ENCODE measurements at places on chromosomes 3 and 15.

GRCh38 chr3:52233108-52233591 is 5.8 kb downstream of the TWF2 start:
- no peak for DNase-seq

DNA sequence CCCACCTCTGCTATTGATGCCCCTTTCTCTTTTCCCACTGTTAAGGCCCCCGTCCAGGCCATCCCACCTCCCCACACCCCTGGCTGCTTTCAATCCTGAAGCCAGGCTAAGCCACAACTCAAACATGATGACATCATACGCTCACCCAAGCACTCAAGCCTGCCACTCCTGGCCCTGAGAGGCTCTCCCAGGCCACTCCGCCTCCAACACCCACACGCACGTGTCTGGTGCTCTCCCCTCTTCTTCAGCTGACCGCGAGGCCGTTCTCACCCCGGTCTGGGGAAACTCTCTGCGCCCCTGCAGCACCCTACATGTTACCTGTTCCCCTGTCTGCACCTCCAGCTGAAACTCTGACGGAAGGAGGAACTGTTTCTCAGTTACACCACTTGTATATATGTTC is 6.2 kb downstream of the ZXDC start:
- DNase-seq: no peak

- DNase-seq: no peak
Measured at GRCh38 chr3:101858464-101859030, 9.2 kb downstream of the NFKBIZ start.

DNA sequence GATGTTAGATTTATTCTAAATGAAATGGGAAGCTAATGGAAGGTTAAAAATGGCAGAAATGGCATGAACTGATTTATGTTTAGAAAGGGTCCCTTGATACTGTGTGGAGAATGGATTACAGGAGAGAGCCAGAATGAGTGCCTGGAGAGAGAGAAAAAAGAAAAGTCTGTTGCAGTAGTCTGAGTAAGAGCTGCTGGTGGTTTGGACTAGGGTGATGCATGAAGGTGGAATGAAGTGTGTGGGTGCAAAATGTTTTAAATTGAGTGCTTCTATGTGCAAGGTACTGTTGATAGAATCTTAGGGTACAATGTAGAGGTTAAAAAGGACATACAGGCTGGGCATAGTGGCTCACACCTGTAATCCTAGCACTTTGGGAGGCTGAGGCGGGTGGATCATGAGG is 11.4 kb upstream of the MGA start:
- DNase-seq: no peak

DNA sequence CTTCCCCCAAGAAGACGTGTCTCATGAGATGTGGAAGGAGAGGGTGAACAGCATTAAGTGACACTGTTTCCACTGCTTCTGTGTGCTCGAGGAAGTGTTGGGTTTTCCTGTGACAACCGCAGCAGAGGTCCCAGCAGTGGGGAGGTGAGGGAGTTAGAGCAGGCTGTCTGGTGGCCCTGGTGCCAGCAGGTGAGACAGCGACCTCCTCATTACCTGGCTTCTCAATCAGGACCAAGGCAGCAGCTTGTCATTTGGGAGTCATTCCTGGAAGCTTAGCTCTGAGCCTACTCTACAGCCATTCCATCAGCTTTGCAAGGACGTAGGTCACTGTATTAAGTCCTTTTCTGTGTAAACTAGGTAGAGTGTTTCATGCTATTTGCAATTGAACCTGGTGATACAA is 63.3 kb upstream of the RGMA start:
- no peak for DNase-seq

GRCh38 chr3:139694542-139694941 is 16.8 kb upstream of the NMNAT3 start:
- DNase-seq: no peak

GRCh38 chr3:139354661-139355060 is 10.8 kb downstream of the MRPS22 start:
- DNase-seq: no peak

DNA sequence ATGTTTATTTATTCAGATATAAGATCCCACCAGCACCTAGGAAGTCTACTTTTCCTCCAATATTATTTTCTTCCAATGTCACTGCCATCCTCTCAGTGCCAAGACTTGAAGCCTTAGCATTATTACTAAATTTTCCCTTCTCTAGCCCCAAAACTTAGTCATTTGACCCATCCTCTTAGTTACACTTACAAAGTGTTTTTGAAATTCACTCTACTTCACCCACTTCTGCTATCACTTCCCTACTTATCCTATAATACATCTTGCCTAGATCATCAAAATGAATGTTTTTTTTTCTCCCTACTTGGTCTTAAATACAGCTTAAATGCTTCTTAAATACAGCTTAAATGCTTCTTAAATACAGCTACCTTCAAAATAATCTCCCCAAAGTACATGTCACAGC is 376.6 kb downstream of the RSL24D1 start:
- no peak for DNase-seq

GRCh38 chr3:35832140-35832571 is 192.8 kb downstream of the ARPP21 start:
- no peak for DNase-seq

GRCh38 chr3:129473067-129473768 is 33.2 kb downstream of the IFT122 start:
- no peak for DNase-seq

GRCh38 chr3:31636694-31637442 is 104.1 kb downstream of the STT3B start:
- DNase-seq: no peak

GRCh38 chr3:165713479-165713878 is 123.7 kb downstream of the BCHE start:
- DNase-seq: no peak

GRCh38 chr3:141523615-141524375 is 37.0 kb downstream of the RASA2 start:
- no peak for DNase-seq

GRCh38 chr3:50357481-50357880 is 1.8 kb downstream of the TMEM115 start:
- no peak for DNase-seq

DNA sequence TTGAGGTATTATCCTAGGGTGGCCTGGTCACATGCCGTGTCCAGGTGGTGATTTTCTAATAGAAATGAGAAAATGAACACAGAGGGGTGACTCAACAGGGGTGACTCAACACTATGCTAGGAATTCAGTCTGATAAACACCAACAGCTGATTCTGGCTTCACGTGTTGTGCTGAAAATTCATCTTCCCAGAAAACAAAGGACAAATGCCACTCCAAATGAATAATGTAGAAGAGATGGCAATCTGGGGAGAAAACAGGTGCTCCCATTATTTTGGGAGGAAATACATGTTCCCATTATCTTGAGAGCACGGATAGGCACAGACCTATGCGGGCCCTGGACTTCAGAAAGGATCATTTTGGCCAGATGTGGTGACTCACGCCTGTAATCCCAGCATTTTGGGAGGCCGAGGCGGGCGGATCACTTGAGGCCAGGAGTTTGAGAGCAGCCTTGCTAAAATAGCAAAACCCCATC is 101.2 kb upstream of the MEX3B start:
- no peak for DNase-seq

DNA sequence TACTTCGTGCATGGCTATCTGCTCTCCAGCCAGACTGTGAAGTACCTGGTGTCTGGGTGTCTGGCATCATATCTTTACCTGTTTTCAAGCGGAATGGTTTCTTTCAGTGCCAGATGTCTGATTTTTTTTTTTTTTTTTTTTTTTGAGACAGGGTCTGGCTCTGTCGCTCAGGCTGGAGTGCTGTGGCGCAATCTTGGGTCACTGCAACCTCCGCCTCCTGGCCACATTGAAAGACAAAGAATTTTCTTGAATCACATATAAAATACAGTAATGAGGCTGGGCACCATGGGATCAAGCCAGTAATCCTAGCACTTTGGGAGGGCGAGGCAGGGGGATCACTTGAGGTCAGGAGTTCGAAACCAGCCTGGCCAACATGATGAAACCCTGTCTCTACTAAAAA is 2.8 kb upstream of the MESP1 start:
- no peak for DNase-seq

- peak; percentile 76 for DNase-seq
Measured at GRCh38 chr15:40506964-40507571, 36.3 kb downstream of the CHST14 start.

DNA sequence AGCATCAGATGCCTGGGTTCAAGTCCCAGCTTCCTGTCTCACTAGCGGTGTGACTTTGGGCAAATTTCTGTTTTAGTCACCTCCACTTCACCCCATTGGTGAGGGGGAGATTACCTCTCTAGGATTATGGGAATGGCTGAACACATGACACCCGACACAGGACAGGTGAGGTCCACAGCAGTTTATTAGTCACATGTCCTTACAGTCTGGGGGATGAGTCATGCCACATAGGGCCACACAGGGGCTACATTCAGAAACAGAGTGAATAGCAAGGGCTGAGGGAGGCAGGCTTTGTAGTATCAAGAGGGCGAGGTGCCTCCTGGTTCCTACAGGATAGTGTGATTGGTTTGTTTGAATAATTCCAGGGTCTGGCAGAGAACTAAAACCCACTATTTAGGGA is 15.2 kb upstream of the ITGA11 start:
- no peak for DNase-seq

DNA sequence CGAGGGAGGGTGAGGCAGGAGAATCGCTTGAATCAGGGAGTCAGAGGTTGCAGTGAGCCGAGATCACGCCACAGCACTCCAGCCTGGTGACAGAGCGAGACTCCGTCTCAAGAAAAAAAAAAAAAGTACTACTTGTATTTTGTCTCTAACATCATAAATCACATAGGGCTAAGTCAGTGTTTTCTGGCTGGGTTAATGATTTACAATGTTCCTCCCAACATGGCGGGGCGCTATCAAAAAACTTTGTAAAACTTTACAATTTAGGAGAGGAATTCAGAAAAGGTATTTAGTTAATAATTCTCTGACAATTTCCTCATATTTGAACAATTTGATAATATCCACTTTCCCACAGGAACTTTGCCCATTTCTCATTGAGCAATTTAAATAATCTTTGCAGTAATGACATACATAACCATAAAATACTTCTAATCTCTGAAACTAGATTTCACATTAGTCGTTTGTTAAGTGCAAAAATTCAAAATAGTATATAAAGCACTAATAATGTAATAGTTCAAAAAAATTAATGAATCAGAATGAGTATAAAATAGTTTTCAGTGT is 26.6 kb upstream of the B3GNT5 start:
- DNase-seq: no peak

- DNase-seq: no peak
Measured at GRCh38 chr3:104044002-104044401, 1322.7 kb upstream of the ALCAM start.

- no peak for DNase-seq
Measured at GRCh38 chr15:76588811-76589747, 252.5 kb downstream of the ISL2 start.

DNA sequence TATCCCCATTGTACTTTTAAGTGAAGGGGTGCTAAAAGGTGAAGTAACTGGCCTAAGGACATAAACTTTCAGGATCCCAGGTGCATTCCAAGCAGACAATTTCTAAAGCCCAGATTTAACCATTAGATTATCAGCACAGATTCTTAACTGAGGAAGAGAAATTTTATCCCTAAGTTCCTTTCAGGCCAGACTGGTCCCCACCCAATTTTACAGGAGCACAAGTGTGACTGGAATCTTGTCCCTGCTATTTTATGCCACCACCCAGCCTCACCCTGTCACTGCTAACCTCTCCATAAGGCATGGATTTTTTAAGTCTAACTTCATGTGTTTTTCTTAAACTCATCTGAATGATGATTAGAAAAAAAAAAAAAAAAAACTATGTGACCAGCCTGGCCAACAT is 37.1 kb upstream of the ATP1B3 start:
- DNase-seq: no peak

DNA sequence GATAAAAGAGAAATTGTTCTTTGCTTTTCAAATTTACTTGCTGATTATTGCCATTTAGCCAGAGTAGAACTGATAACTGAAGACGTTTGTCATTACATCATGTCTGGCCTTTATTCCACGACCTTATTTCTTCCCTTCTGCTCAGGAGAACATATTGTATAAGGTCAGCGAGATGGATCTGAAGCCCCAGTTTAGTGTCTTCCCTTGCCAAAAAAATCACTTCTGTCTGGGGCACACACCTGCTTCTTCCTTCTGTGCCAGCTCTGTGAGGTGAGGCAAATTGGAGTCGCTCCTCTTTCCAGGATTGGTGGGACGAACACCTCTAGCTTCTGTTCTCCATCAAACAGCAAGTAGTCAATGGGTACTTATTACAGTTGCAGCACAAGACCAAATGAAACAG is 250.3 kb upstream of the CRBN start:
- no peak for DNase-seq

GRCh38 chr3:123651449-123652341 is 66.8 kb upstream of the HACD2 start:
- DNase-seq: no peak

- peak; percentile 72 for DNase-seq
Measured at GRCh38 chr15:101008158-101009139, 89.3 kb downstream of the LRRK1 start.

- DNase-seq: no peak
Measured at GRCh38 chr3:20576228-20576627, 390.2 kb upstream of the SGO1 start.

- no peak for DNase-seq
Measured at GRCh38 chr3:154095832-154096421, 25.3 kb upstream of the ARHGEF26 start.

- no peak for DNase-seq
Measured at GRCh38 chr3:37824090-37824953, 37.4 kb upstream of the CTDSPL start.

DNA sequence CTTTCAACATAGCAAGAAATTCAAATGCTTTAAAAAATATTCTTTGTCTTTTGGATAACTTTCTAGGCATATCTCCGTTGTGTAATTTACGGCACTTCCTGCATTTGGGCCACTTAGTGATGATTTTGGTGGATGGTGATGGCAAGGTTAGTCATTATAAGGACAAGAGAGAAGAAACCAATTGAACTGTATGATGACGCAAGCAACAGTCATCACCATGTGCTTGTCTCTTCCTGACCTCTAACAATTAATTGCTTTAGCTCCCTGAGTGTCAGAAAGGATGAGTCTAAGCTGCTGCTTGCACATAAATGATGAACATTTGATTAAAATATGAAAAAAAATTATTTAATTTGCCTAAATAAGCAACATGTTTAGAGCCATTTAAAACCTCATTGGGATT is 11.3 kb upstream of the P2RY12 start:
- no peak for DNase-seq

GRCh38 chr3:126781889-126782491 is 78.0 kb downstream of the CHCHD6 start:
- no peak for DNase-seq

Measured in dorsolateral prefrontal cortex (tissue), 122 donors.